ENCODE measurements at places on chromosomes 1 and 21.

DNA sequence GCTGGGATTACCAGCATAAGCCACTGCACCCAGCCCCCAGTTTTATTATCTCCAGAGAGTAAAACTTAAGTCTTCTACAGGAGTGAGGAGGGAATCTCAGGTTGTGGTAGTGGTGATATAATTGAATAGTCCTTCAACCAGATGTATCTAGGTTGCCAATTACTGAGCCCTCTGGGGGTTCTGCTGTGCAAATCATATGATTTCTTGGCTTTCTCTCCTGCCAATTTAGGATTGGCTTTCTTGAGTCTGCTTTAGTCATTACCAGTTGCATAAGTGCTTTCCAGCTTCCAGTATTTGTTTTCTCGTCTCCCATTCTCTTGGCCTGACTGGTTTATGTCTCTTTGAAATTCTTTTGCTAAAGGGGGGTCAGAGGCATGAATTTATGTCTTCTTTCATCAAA is 11.1 kb downstream of the CPT2 start:
- DNase-seq, result no peak

DNA sequence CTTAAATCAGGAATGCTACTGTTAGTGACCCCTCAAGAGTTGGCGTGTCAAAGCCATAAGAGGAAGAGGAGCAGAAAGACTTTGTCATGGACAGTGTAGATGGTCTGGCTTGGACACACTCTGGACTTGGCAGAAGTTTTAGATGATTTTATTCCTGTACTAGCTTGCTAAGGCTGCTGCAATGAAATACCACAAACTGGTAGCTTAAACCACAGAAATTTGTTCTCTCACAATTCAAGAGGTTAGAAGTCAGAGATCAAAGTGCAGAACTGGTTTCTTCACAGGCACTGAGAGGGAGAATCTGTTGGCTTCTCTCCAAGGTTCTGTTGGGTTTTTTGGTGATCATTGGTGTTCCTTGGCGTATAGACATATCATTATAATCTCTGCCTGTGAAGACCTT is 869.8 kb upstream of the B3GALT2 start:
- DNase-seq, result peak; percentile 66

DNA sequence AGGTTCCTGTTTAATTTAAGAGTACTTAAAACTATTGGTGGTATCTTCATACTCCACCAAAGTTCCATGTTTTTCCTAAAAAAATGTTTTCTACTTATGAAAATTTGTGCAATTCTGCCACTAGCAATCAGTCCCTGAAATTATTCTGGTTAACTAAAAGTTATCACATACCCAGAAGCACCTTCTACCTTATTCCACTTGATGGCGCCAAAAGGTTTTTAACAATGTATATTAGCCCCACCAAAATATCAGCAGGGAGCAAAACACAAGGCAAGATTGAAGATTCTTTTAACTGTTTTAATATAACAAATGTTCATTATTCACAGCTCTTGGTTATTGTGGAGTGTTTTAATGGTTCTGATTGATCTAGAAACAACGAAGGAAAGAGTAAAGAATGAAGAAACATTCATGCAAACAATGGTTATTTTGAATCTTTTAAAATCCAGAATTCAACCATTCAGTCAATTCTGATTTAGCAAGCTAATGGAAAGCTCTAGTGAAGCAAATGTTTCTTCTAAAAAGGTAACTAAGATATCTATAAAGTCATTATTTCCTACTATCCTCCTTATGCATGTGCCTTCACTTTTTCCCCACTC is 67.2 kb downstream of the TTLL7 start:
- no peak for DNase-seq

GRCh38 chr1:71521655-71522264 is 440.9 kb upstream of the ZRANB2 start:
- DNase-seq, result no peak

GRCh38 chr1:205339717-205340116 is 17.0 kb downstream of the KLHDC8A start:
- no peak for DNase-seq

GRCh38 chr1:222157612-222158011 is 390.3 kb downstream of the HHIPL2 start:
- no peak for DNase-seq

DNA sequence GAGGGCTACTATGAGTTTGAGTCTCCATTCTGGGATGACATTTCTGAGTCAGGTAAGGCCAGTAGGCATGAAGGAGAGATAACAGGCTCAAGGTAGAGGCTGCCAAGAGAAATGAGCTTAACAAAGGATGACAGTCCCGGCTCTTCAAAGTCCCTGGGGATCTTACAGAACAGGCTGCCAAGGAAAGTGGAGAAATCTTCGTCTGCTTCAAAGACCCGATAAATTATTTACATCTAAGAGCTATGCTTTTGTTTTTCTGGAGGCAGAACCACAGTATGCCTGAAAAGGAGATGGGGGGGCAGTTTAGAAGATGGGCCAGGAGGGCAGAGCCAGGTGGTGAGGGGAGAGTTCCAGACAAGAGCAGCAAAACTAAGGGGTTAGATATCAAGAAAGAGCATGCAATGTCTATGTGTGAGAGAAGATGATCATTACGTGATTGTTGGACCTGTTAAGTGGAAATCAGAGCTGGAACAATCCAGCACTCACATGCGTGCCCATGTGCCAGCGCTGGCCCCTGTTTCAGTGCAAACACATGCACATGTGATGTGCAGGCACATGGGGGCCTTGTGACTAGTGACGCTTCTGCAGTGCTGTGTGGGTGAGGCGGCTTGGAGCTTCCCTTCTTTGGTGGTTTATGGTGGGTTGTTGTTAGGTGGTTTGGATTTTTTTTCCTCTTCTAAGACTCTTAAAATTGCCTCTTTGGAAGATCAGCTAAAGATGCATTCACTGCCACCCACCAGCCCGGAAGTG is 25.7 kb downstream of the CAMK1G start:
- no peak for DNase-seq

DNA sequence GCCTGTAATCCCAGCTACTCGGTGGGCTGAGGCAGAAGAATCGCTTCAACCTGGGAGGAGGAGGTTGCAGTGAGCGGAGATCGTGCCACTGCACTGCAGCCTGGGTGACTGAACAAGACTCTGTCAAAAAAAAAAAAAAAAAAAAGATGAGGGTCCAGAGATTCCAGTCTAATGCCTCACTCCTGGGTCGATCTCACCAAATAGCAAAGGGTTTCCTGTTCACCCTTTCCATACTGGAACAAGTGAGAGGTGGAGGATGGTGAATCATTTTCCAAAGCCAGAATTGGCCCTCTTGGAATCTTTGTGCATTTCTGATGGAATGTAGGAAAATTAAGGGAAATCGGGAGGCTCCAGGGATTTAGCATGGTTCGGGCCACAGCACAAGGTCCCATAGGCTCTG is 58.1 kb upstream of the ZNF648 start:
- no peak for DNase-seq

Data from CD4-positive, alpha-beta T cell treated with Interleukin-4 for 1 hour (primary cell).